ENCODE measurements at places on chromosomes 7 and 10. TPM values are rescaled to one million over a fixed set of nuclear protein-coding genes. Genes with fewer than 3 reads are reported as not detected.

Gene MACC1
- 0.20 TPM for total RNA-seq

Gene HOXA1
- total RNA-seq, result 0.70 TPM

DNA sequence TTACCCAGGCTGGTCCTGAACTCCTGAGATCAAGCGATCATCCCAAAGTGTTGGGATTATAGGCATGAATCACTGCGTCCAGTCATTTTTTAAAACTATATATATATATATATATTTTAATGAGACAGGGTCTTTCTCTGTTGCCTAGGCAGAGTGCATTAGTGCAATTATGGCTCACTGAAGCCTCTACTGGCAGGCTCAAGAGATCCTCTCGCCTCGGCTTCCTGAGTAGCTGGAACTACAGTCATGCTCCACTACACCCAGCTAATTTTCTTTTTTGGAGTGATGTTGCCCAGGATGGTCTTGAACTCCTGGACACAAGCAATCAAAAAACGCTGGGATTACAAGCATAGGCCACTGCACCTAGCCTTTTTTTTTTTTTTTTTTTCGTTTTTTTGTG, 55.3 kb upstream of the KAT6B start:
- H3K27me3 ChIP-seq, result peaks cover 2% of the 10 kb centered on the region
- no peak for DNase-seq
- H3K4me1 ChIP-seq, result peaks cover 3% of the 10 kb centered on the region
- H3K4me3 ChIP-seq, result no peak overlapping the region
- no peak overlapping the region for H3K27ac ChIP-seq

- H3K27ac ChIP-seq, result no peak overlapping the region
- peaks cover 3% of the 10 kb centered on the region for H3K27me3 ChIP-seq
- no peak overlapping the region for H3K4me3 ChIP-seq
- H3K36me3 ChIP-seq, result no peaks in the 10 kb centered on the region
- DNase-seq, result no peak
Measured at GRCh38 chr7:4831723-4832495, 29.9 kb downstream of the PAPOLB start.

- H3K4me3 ChIP-seq, result no peak overlapping the region
- H3K36me3 ChIP-seq, result no peaks in the 10 kb centered on the region
- H3K4me1 ChIP-seq, result no peaks in the 10 kb centered on the region
- no peak overlapping the region for H3K27ac ChIP-seq
- no peak for DNase-seq
Measured at GRCh38 chr7:84654273-84654672, 459.7 kb upstream of the SEMA3A start.

DNA sequence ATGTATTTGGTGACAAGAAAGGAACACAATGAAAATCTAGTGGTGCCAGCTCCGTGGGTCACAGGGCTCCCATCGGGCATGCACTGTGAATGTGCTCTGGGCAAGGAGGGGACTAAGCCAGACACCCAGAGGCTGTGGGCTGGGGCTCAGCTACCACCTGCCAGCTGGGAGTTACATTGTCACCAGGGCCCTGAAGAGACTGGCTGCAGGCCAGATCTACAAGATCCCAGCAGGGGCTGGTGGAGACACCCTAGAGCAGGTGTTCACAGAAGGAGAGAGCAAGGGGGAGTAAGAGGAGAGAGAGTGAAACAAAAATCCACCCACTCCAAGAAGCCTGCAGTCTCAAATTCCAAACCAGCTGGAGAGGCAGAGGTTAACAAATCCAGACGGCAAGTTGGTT, 116.6 kb upstream of the ADCY1 start:
- H3K4me1 ChIP-seq, result no peaks in the 10 kb centered on the region
- no peaks in the 10 kb centered on the region for H3K36me3 ChIP-seq
- peaks cover 2% of the 10 kb centered on the region for H3K27me3 ChIP-seq
- no peak overlapping the region for H3K27ac ChIP-seq
- no peak overlapping the region for H3K4me3 ChIP-seq
- DNase-seq, result no peak

DNA sequence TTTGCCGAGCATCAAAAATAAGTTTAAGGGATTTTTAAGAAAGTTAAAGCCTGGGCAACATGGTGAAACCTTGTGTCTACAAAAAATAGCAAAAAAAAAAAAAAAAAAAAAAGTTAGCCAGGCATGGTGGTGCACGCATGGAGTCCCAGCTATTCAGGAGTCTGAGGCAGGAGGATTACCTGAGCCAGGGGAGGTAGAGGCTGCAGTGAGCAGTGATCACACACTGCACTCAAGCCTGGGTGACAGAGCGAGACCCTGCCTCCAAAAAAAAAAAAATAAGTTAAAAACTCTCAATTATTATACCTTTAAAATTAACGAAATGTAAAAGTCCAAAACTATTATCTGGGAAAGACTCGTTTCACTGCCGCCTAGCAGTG, 35.0 kb upstream of the DAGLB start:
- H3K4me3 ChIP-seq, result peak overlapping the region; percentile 96
- H3K27ac ChIP-seq, result peak overlapping the region; percentile 92
- H3K36me3 ChIP-seq, result peaks cover 35% of the 10 kb centered on the region
- no peaks in the 10 kb centered on the region for H3K27me3 ChIP-seq
- DNase-seq, result no peak

GRCh38 chr7:149063476-149063875, 27.0 kb downstream of the ZNF786 start:
- H3K4me1 ChIP-seq, result peaks cover 15% of the 10 kb centered on the region
- no peak for DNase-seq
- no peaks in the 10 kb centered on the region for H3K27me3 ChIP-seq
- H3K27ac ChIP-seq, result no peak overlapping the region
- peaks cover 3% of the 10 kb centered on the region for H3K36me3 ChIP-seq
- H3K4me3 ChIP-seq, result peak overlapping the region; percentile 34

Measured in activated CD4-positive, alpha-beta memory T cell treated with anti-CD3 and anti-CD28 coated beads, Interleukin-2, amount 10 ng/mL, durations not matched to agents 7 days and 5 days (primary cell).